Upper lobe of right lung (tissue), 1 donor: ENCODE measurements at places on chromosomes 12 and 14. TPM values are rescaled to one million over a fixed set of nuclear protein-coding genes. Genes with fewer than 3 reads are reported as not detected.

DNA sequence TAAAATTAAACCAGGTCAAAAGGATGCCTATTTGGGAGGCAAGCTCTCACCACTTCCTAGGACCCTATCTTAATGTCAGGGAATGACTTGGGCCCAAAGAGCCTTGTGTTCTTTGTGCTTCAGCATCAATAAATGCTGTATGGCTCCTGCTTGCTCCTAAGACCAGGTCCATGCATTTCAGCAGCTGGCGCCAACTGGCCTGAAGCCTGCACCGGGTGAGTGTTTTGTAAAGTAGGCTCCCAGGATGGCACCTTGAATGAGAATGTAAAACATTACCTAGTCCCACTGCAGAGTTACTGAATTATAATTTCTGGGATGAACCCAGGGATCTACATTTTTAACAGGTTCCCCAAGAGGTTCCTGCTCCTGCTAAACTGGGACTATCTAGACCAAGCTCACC is 16.1 kb upstream of the SLC38A4 start:
- DNase-seq: no peak

- DNase-seq: no peak
These were observed 45.8 kb downstream of the CCER1 start for GRCh38 chr12:90909069-90909770.

DNA sequence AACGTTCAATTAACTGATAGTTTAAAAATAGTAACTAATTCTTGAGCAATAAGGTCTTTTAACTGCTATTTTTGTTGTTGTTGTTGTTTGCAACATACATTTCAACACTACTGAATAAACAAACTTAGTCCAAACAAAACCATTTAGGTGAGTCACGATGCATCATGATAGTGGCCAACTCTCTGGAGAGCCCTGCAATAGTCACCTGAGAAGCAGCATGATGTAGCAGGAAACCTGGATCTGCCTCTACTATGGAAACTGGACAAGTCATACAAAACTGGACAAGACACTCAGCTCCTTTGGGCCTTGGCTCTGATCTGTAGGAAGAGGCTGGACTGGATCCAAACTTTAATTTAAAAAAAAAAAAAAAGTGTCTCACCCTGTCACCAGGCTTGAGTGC is 117.3 kb downstream of the MED13L start:
- DNase-seq: no peak

DNA sequence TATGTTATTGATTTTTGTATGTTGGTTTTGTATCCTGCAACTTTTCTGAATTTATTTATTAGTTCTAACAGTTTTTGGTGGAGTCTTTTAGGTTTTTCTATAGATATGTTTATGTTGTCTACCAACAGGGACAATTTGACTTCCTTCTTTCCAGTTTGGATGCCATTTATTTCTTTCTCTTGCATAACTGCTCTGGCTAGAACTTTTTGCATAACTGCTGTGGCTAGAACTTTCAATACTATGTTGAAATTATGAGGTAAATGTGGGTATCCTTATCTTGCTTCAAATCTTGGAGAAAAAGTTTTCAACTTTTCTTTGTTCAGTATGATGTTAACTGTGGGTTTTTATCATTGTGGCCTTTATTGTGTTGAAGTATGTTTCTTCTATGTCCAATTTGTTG is 39.9 kb upstream of the PLBD1 start:
- no peak for DNase-seq

GRCh38 chr12:104339663-104340062 is 36.1 kb downstream of the EID3 start:
- DNase-seq: no peak

- no peak for DNase-seq
These were observed 287.5 kb downstream of the FOXN3 start for GRCh38 chr14:89129570-89129969.

GRCh38 chr12:67355428-67356379 is 86.5 kb downstream of the CAND1 start:
- no peak for DNase-seq

- no peak for DNase-seq
These were observed 51.2 kb upstream of the CERS5 start for GRCh38 chr12:50218386-50218785.

DNA sequence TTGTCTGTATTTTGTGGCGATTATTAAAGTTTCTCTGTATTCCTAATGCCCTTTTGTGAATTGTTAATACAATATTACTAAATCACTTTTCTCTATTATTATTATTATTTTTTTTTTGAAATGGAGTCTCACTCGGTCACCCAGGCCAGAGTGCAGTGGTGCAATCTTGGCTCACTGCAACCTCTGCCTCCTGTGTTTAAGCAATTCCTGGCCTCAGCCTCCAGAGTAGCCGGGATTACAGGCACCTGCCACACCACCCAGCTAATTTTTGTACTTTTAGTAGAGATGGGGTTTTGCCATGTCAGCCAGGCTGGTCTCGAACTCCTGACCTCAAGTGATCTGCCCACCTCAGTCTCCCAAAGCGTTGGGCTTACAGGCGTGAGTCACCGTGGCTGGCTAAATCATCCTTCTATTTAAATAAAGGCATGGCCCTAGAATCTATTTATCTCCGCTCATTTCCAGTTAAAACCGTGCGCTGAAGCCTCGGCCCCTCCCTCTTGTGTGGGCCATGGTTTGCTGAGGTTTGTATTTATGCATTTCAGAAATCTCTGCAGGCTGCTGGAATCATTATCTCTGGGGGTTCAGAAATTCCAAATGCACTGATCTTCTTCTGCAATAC is 1136.4 kb upstream of the TMEM132C start:
- no peak for DNase-seq

DNA sequence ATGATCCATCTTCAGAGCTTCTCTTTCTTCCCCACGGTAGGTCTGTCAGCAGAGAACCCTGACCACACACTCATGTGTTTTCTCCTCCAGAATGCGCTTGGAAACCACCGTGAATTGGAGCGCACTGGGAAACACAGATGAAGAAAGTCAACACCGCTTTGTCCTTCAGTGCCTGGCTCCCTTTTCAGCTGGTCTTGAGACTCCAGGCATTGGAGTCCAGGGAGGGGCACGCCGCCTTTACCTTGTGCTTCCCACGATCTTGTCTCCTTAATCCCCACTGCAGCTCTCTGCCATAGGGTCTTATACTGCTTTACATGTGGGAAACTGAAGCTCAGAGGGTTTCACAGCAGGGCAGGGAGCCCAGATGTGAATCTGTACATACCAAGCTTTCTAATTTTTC is 1.1 kb downstream of the FAM90A1 start:
- DNase-seq: no peak

GRCh38 chr14:101251812-101252442 is 309.4 kb upstream of the DIO3 start:
- no peak for DNase-seq

GRCh38 chr12:42749239-42749638 is 159.7 kb upstream of the PRICKLE1 start:
- no peak for DNase-seq

The CLEC9A gene
- total RNA-seq: 0.43 TPM

The RHEBL1 gene
- 1.1 TPM for total RNA-seq

The C14orf180 gene
- 0.14 TPM for total RNA-seq

The ASB2 gene
- 3.2 TPM for total RNA-seq
